ENCODE measurements at places on chromosomes 3 and 15. TPM values are rescaled to one million over a fixed set of nuclear protein-coding genes. Genes with fewer than 3 reads are reported as not detected.

MYO5C gene
- under 0.01 TPM for total RNA-seq

BSN gene
- total RNA-seq, result under 0.01 TPM

GOLGA8S gene
- total RNA-seq, result under 0.01 TPM

C3orf62 gene
- total RNA-seq, result 1.5 TPM

GATA2 gene
- 0.83 TPM for total RNA-seq

C3orf85 gene
- not detected for total RNA-seq

RASL12 gene
- total RNA-seq, result 50.5 TPM

GRCh38 chr15:52350423-52350822, 54.8 kb upstream of the MYO5C start:
- H3K36me3 ChIP-seq, result peaks cover 3% of the 10 kb centered on the region
- H3K4me3 ChIP-seq, result no peak overlapping the region
- no peaks in the 10 kb centered on the region for H3K27me3 ChIP-seq
- DNase-seq, result no peak
- H3K27ac ChIP-seq, result no peak overlapping the region

DNA sequence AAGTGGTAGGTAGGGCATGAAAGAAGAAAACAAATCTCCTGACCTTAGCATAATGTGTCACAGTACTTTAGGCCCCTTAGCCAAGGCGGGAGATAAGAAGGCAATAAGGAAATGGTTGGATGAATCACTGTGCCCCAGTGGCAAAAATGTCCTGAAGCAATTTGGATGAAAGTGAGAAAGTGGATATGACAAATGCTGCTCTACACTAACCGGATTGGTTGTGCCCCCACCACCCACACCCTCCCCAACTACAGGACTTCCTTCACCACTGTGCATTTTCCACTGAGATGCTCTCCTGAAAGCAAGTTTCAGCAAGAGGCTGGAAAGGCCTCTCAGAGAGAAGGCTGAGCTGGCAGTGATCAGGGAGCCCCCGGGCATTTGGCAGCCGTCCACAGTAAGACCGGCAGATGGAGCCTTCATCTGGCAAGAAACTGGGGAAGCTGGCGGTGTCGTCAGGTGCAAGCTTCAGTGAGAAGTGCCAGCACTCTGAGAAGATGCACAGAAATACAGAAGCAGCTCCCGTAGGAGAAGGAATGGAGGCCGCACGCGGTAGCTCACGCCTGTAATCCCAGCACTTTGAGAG, 63.8 kb downstream of the ATP1B3 start:
- H3K27ac ChIP-seq, result no peak overlapping the region
- H3K4me1 ChIP-seq, result no peaks in the 10 kb centered on the region
- no peaks in the 10 kb centered on the region for H3K36me3 ChIP-seq
- no peak overlapping the region for H3K4me3 ChIP-seq

DNA sequence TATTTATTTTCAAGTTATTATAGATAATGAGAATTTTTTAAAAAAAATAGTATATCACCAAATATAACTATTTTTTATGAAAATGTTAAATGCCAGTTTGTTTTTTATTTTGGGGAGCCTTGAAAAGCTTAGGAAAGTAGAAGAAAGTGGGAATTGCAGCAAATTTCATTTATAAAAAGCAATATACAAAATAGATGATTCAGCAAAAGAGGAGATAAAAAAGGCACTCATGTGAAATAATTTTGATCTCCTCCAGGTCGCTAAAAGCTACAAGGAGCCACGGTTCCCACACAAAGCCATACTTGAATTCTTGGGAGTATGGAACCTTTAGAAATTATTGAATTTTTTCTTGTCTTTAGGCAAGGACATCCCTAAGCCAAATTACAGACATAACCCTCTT, 625.0 kb upstream of the SGO1 start:
- H3K4me3 ChIP-seq, result no peak overlapping the region
- no peak overlapping the region for H3K27ac ChIP-seq
- DNase-seq, result no peak
- H3K36me3 ChIP-seq, result no peaks in the 10 kb centered on the region

- H3K4me1 ChIP-seq, result peaks cover 15% of the 10 kb centered on the region
- H3K27me3 ChIP-seq, result no peaks in the 10 kb centered on the region
- no peak for DNase-seq
Observed at GRCh38 chr15:32956711-32957110, 237.8 kb downstream of the FMN1 start.

DNA sequence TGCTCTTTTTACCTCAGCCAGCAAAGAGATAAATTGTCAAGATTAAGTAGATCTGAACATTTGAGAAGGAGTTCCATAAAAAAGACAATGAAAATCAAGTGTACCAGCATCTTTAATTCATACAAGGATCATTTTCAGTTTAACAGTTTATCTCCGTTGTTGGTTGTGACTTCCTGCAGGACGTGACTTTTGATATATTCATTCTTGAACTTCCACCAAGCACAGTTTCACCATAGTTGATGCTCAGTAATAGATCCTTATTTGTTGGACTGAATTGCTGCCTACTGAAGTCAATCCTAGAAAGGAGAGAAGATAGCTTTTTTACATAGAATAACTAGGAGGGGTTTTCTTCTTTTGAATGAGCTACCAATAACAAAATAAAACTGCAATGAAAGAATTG, 408.2 kb downstream of the LPP start:
- no peak overlapping the region for H3K27ac ChIP-seq
- no peak overlapping the region for H3K4me3 ChIP-seq
- no peaks in the 10 kb centered on the region for H3K27me3 ChIP-seq
- H3K4me1 ChIP-seq, result peaks cover 3% of the 10 kb centered on the region

GRCh38 chr3:182967218-182968204, 12.8 kb downstream of the DCUN1D1 start:
- H3K36me3 ChIP-seq, result peaks cover 1% of the 10 kb centered on the region
- no peak for DNase-seq
- no peak overlapping the region for H3K4me3 ChIP-seq
- no peak overlapping the region for H3K27ac ChIP-seq
- no peaks in the 10 kb centered on the region for H3K27me3 ChIP-seq
- H3K4me1 ChIP-seq, result no peaks in the 10 kb centered on the region

DNA sequence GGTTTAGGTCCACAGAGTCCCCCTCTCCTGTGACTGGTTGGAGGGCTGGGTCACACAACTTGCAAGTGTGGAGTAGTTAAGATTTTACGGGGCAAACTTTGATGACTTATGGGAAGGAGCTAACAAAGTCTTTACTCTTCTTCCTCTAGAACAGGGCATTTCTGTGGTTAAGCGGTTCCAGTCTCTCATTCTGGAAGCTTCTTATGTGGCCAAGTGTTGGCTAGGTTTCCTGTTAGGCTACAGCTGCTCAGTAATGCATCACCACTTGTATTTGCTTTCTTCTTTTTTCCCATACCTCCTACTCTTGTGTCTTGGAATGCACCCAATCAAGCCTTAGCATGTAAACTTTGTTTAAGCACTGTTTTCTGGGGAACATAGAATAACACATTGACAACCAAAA, 100.6 kb upstream of the PLAAT1 start:
- no peak for DNase-seq
- H3K4me3 ChIP-seq, result no peak overlapping the region
- no peaks in the 10 kb centered on the region for H3K27me3 ChIP-seq
- H3K27ac ChIP-seq, result no peak overlapping the region
- H3K4me1 ChIP-seq, result no peaks in the 10 kb centered on the region

GRCh38 chr3:168091941-168092340, 3.8 kb downstream of the GOLIM4 start:
- no peaks in the 10 kb centered on the region for H3K27me3 ChIP-seq
- H3K27ac ChIP-seq, result no peak overlapping the region
- peaks cover 11% of the 10 kb centered on the region for H3K4me1 ChIP-seq
- DNase-seq, result no peak
- no peaks in the 10 kb centered on the region for H3K36me3 ChIP-seq
- no peak overlapping the region for H3K4me3 ChIP-seq

DNA sequence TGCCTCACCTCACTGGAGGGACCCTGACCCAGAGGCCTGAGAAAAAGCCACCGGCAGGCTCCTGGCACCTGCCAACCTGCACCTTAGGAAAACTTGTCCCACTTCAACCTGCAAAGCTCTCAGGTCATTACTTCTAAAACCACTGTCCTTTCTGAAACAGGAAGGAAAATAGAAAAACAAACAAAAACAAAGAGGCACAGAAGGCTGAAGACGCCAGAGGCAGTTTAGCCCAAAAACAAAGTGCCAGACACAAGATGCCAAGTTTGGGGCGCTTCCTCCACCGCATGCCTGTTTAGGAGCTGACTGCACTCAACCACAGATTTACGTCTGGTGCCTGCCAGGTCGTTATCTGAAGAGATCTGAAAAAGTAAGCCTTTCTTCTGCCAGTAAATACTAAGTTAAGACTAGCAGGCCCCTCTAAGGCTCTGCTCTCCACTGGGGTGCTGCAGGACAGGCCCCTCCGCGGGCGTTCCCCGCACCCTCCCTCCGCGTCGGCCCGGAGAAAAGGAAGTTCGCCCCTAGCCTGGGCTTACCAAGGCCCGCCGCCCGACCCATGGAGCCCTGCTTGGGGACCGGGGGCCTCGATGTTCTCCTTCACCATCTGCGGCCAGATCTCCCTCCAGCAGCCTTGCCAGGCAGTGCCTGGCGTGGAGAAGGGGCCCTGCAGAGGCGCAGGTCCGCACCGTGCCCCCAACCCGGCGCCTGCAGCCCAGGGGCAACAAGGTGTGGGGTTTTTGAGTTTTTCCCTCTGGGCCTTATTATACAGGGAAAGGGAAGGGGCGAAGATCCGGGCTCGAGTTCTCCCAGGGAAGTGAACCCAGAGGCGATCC, 1.3 kb downstream of the GOLGA8A start:
- DNase-seq, result peak; percentile 9
- no peak overlapping the region for H3K27ac ChIP-seq
- H3K36me3 ChIP-seq, result peaks cover 2% of the 10 kb centered on the region
- peaks cover 2% of the 10 kb centered on the region for H3K4me1 ChIP-seq
- no peaks in the 10 kb centered on the region for H3K27me3 ChIP-seq

- H3K4me3 ChIP-seq, result no peak overlapping the region
- H3K27me3 ChIP-seq, result no peaks in the 10 kb centered on the region
- no peak overlapping the region for H3K27ac ChIP-seq
Observed at GRCh38 chr3:129571605-129572547, 28.9 kb downstream of the H1-8 start.

DNA sequence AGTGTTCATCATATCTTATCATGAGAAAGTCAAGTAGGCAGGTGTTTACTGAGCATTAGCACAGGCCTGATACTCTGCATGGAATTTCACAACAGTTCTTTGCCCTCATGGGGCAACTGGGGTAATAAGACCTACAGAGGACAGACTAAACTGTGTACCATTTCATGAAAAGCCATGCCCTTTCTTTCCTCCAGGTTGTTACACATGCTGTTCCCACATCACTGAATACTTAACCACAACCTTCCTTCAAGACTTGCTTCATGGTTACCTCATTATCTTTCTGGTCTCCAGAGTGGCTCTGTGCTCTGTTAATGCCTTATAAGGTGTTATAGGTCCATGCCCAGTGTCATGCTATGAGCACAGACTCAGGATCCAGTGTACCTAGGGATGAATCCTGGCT, 28.2 kb upstream of the RSL24D1 start:
- no peak overlapping the region for H3K4me3 ChIP-seq
- no peak for DNase-seq
- H3K4me1 ChIP-seq, result peaks cover 10% of the 10 kb centered on the region
- H3K27ac ChIP-seq, result no peak overlapping the region

DNA sequence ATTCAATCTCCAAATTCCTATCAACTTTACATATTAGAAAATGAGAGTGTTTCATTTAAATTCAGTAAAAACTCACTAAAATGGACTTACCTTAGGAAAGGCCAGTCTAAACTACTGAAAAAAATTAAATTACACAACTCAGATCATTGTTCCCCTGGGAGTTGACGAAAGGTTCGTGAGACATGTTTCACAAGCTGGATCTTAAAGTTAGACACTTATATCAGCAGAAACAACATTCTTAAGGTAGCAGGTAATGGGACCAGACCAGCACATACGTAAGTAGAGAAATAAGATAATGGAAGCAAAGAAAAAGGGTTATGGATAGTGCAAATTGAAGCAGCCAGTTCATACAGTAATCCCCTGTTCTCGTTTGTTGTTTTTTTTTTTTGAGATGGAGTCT, 8.9 kb downstream of the RFX7 start:
- H3K36me3 ChIP-seq, result no peaks in the 10 kb centered on the region
- no peak for DNase-seq
- H3K27me3 ChIP-seq, result no peaks in the 10 kb centered on the region
- H3K27ac ChIP-seq, result no peak overlapping the region
- no peak overlapping the region for H3K4me3 ChIP-seq
- H3K4me1 ChIP-seq, result no peaks in the 10 kb centered on the region

DNA sequence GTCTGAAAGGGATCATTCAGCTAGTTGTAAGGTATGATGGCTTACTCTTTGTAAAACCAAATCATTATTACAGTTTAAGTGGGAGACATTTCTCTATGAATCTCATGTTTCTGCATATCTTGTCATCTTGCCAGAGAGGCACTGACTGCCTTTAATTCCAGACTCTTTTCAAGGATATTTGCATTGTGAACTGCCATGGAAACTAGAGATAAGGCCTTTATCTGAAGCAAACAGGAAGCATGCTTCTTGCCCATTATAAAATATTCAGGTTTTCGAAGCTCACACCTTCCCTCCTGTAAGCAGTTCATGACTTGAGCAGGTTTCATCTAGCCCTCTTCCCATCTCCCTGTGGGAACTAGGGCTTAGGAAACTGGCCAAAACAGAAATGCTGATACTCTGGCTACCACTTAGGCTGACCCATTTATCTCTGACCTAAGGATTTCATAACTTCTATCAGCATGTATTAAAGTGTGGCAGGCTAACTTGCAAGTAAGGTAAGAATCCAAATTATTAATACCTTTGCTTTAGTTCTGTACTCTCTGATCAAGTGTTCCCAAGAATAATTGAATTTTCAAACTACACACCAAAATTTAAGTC, 326.6 kb upstream of the ALCAM start:
- DNase-seq, result peak; percentile 1
- no peaks in the 10 kb centered on the region for H3K36me3 ChIP-seq

DNA sequence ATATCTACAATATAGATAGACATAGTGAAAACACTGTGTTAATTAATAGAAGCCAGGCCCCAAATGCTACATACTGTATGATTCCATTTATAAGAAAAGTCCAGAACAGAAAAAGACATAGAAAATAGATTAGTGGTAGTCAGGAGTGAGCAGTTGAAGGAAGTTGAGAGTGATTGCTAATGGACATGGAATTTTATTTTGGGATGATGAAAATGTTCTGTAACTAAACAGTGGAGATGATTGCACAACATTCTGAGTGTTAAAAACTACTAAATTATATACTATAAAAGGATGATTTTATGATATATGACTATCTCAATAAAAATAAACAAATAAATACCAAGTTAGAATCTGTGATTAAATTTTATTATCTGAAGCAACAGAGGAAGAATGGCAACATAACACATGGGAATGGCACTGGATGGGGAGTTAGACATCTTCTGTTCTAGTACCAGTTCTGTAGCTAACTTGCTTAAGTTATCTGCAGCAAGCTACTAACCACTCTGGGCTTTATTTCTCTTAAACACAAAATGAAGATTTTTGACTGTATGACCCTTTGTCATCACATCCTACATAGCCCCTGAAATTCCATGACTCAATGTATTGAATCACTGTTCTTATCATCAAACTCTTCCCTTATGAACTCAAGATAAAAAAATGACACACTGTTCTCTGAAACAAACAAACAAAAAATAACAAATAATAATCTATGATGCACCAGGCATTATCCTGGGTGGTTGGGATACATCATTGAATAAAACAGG, 612.7 kb downstream of the TBL1XR1 start:
- DNase-seq, result peak; percentile 35
- H3K36me3 ChIP-seq, result no peaks in the 10 kb centered on the region
- no peaks in the 10 kb centered on the region for H3K4me1 ChIP-seq
- H3K27me3 ChIP-seq, result no peaks in the 10 kb centered on the region
